Activated CD4-positive, alpha-beta T cell treated with anti-CD3 and anti-CD28 coated beads, Interleukin-2, amount 50 U/mL, for 48 hours (primary cell): ENCODE measurements at places on chromosomes 4 and X.

DNA sequence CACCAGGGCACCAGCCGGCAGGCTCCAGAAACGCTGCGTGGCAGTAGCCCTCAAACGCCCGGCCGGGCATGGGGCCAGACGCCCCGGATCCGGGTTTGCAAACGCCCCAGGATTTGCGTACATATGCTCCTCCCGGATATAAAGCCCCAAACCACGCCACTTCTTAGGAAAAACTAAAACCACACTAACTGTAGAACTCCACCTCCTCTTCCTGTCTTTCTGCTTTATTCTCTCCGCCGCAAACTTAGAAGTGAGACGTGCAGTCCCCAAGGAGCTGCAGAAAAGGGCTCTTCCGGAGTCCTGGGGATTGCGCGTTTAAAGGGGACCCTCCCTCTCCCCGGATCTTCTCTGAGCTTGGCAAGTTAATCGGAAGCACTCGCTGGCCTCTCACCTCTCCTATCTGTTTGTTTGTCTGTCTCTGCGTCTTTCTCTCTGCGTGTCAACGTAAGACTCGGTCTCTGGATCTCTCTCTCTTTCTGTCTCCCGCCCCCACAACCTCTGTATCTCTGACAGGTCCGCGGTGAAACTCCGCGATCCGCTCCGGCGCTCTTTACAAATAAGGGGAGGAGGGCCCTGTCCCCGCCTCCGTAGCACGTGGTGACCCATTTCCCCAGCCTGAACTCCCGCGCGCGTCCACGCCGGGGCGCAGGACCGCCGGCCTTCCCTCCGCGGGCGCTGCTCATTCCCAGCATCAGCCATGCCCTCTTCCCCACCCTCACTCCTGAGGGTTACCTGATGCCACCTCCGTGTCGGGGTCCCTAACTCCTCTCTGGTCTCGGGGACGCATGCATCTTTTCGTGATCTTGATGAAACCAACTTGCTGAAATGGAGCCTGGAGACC is at the start of gene SLC39A8:
Gene SLC39A8 (minus strand): TSS at position 529 of the 841 bp plus-strand sequence. CDS start 820 bp downstream, outside the sequence.
- DNase-seq = peak; percentile 91

- peak; percentile 52 for DNase-seq
These were observed 155.2 kb upstream of the GALNT7 start for GRCh38 chr4:173013232-173013930.

- no peak for DNase-seq
These were observed 85.0 kb upstream of the FAT1 start for GRCh38 chr4:186808630-186809018.

DNA sequence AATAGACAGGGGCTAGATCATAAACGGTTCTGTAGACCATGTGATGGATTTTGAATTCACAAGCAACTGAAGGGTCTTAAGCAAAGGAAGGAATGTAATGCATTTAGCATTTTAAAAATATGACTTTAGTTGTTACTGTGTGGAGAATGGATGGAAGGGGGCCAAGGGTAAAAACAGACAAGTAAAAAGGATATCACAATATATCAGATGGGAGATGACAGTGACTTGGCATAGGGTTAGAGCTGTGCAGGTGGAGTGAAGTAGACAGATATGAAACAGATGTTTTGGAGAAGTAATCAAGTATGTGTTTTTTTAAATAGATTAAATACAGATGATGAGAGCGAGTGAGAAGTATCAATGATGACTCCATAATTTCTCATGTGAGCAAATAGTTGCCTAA is 1116.0 kb upstream of the TENM3 start:
- DNase-seq = no peak

DNA sequence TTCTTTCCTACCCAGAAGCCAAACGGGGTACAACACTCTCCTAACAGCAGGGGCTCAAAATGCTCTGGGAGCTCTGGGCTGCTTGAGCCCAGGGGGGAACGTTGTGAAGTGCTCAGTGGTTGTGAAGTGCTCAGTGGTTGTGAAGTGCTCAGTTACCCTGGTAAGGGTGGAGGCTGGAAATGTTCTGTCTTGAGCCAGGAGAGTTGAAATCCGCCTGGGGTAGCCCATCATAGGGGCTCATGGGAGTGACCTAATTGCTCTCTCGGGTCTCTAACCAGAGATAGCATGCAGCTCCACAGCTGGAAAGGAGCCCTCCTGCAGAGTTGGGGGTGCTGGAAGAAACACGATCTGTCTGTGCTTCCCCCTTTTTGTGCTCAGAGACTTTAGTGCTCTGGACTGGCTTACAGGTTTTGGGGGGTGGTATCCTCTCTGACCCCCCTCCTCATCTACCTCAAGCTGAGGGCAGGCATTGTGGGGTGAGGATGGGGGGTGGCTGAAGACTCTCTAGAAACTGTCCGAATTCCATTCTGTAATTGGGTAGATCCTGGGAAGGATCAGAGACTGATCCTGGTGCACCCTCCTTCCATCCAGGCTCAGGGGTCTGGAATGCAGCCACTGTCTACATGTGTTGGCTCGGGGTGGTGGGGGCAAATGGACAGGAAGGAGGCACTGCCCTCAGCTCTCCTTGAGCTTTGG is 2.7 kb downstream of the EFNB1 start:
- no peak for DNase-seq

DNA sequence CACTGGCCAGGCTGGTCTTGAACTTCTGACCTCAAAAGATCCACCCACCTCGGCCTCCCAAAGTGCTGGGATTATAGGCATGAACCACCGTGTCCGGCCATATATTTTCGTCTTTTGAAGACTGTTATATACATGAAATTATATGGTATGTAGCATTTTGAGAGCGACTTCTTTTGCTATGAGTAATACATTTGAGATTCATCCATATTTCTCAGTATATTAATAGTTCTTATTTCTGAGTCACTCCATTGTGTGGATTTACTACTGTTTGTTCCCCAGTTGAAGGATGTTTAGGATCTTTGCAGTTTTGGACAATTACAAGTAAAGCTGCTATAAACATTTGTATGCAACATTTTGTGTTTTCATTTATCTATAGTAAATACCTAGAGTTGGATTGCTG is 34.9 kb downstream of the GNL3L start:
- DNase-seq = no peak

GRCh38 chr4:65635051-65635821 is 35.1 kb downstream of the EPHA5 start:
- no peak for DNase-seq

DNA sequence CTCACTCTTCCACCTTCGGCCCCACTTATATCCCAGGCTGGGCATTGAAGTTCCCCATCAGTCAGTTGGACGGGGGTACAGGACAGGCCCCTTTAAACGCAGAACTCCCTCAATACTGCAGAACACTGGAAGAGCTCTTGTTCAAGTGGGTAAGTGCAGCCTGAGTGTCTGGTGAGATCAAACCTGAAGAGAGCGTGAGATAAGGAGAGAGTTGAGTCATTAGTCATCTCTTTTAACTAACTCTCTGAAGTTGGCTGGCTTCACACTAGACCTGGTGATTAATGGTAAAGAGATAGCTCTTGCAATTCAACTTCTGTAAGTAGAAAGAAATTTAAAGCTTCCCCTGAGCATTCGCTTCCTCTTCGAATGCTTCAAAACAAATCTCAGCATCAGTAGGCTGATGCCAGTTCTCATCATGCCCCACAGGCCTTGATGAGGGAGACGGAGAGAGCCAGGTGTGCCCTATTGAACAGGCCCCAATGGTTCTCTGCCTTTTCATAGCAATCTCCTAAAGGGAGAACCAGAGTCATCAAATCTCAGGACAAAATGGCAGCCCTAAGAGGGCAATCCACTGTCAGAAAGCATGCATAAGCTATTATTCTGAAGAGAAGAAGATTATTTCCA is 41.0 kb upstream of the JADE1 start:
- no peak for DNase-seq
